Activated CD4-positive, alpha-beta T cell treated with anti-CD3 and anti-CD28 coated beads, Interleukin-2, amount 50 U/mL, for 1 hour (primary cell): ENCODE measurements at places on chromosomes 2 and 18.

GRCh38 chr2:169823996-169824372 is 721 bp downstream of the METTL5 start:
- no peak for DNase-seq

DNA sequence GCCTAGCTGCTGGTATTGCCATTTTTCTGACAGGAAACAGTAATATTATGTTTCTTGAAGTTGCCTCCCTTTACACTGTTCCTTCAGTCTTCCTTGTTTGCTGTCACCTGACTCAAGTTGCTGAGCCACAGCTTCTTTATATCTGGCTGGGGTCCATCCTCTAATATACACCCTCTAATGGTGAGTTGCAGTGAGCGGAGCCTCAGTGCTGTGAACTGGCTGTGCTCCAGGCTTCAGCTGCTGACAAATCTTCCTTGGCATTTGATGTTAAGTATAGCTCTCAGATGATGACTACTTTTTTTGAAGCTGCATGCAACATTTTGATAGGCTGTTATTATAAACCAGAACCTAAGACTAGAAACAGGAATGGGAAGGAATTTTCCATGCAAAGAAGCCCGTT is 366.7 kb downstream of the NUP35 start:
- DNase-seq, result no peak

DNA sequence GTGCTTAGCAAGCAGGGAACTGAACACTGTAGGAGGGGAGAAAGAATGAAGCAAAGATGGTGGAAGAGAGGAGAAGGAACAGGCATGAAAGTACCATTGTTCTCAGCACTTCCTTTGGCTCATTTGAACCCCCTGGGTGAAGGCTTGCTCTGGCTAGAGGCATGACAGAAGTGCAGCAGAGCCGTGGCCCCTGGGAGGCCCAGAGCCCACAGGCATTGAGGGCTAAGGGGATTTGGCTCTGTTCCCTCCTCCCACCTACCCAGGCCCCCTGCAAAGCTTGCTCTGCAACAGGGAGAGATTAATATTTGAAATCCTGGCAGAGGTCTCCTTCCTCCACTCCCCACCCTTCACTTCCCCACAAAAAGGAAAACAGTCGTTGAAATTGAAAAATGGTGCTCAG is 262.6 kb downstream of the CELF4 start:
- DNase-seq, result no peak

DNA sequence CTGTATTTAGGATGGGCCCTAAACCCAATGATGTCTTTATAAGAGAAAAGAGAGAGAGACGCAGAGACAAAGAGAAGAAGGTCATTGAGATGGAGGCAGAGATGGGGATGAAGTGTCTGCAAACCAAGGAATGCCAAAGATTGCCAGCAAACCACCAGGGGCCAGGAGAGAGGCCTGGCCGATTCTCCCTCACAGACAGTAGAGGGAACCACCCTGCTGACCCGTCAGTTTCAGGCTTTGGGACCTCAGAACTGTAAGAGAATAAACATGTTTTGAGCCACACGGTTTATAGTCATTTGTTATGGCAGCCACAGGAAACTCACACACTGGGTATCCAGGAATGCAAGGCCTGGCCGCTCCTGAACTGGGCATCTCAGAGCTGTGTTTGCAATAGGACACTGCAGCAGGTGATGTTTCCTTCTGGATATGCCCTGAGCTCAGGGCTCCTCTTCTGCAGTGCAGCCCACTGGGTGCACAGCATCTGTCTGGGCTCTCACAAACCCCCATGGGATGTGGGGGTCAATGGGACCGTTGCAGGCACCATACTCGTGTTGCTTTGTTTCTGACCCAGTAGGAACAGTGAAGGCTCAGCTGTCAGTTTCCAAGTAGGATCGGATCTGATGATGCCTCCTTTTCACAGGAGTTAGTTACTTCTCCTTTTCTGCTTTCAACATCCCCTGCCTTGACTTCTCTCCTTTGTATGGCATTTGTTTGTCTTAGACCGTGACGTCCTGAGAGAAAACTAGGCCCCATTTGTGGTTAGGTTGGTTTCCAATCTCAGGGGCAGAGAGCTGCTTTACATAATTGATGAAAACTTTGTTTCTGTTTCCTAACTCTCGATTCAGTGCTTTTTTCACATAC is 20.8 kb downstream of the PTPN18 start:
- DNase-seq, result no peak

DNA sequence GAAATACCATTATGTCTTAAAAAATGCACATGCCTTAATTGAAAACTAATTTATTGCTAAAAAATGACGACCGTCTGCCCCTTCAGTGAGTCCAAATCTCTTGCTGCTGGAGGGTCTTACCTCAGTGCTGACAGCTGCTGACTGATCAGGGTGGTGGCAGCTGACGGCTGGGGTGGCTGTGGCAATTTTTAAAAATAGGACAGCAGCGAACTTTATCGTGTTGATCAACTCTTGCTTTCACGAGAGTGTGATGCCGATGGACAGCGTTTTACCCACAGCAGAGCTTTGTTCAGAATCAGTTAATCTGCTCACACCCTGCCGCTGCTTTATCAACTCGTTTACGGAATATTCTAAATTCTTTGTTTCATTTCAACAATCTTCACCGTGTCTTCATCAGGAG is 21.2 kb upstream of the CTDP1 start:
- no peak for DNase-seq

DNA sequence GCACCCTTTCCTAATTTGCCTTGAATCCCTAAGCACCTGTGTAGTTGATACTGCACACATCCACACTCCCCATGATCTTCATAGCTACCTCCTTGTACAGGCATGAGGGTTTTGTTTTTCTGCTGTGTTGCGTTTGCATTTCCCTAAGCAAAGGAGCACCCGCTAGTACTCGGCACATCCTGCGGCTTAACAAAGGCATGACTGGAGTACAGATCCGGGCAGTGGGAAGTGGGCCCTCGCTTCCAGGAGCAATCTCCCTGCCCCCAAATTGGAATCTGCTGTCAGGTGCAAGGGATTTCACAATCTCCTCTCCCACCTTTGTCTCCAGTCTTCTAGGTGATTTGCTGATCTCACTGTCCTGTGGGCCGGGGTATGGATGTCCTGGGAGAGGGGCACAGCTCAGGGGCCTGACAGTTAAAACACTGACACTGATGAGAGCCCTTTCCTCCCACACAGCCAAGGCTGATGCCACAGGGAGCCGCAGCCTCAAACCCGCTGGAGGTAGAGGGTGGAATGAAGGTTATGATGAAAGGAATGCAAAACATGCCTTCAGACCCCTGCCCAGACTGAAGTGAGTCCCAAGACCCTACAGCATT is 98.7 kb upstream of the THOC1 start:
- DNase-seq, result no peak

DNA sequence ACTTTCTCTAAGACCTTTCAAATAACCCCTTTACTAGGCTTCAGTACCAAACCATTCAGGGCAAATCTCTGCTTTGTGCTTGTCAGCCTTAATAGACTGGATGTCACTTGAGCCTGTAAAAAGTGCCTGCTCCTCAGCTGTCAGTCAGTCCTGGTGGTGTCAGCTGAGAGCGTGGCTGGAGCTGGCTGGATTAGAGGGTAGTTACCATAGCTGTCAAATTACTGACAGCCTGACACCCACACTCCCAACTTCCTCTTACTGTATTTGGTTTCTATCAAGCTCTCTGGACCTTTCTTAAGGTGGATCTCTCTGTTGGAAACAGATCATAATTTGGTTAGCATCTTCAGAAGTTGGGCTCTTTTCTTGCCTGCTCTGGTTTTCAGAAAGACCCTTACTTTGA is 371.4 kb upstream of the ATP5MC3 start:
- no peak for DNase-seq

GRCh38 chr2:132797556-132797955 is 127.6 kb upstream of the LYPD1 start:
- no peak for DNase-seq

GRCh38 chr2:151765760-151766410 is 31.6 kb upstream of the NEB start:
- no peak for DNase-seq

- DNase-seq, result no peak
Observed at GRCh38 chr2:75241696-75242095, 42.4 kb upstream of the TACR1 start.

DNA sequence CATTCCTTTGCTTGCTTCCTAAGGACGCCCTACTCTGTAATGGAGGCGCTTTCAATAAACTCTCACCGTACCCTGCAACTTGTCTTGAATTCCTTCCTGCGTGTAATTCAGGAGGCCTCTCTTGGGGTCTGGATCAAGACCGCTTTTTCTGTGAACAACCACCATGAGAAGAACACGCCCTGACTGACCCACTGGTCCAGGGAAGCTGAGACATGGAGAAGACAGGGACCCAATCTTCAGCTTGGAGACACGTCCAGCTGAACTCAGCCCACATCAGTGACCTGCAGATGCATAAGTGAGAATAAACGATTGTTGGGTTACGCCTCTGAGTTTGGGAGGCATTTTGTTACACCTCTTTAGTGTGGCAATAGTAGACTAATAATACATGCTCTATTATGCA is 7.8 kb upstream of the NARS1 start:
- no peak for DNase-seq

DNA sequence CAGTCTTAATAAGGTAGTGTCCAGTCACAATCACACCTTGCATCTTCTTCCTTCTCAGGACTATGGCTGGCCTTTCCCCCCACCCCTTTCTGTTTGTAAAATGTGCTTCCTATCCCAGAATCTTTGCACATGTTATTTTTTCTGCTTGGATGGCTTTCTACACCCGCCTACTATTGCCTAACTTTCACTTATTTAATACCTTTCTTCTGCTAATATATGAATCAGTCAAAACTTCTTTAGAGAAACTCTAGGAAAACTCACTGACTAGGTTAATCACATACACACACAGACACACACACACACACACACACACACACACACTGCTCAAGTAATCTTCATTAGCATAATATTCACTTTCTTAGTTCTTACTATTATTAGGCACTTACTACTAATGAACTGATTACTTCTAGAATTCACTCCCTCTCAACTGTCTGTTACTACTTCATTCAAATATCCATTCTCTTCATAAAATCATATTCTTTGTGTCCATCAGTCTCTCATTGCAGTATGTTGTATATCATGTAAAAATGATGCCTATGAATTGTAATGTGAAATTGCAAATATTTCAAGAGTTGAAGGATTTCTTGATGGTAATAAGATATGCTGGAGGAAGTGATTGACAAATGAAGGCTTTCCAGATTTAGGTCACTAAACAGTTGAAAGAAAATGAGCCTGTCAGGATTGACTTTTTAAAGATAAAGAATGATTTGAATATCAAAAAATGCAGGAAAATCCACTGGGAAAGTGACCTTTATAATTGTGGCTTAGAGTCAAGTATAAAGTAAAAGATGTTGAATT is 51.2 kb downstream of the CLIP4 start:
- DNase-seq, result no peak

DNA sequence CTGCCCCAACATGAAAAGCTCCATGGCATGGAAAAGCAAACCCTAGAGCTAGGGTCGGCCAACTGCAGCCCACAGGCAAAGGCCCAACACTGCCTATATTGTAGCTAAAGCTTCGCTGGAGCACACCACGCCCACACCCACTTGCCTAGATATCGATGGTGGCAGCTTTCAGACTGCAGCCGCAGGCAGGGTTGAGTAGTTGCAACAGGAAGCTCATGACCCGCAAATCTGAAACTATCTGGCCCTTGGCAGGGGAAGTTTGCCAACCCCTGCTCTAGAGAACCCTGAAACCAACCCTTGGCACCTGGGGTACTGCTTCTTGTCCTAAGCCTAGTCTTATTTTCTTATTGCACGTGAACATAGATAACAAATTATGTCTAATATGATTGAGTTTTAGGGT is 250.0 kb downstream of the SOX11 start:
- DNase-seq, result no peak

DNA sequence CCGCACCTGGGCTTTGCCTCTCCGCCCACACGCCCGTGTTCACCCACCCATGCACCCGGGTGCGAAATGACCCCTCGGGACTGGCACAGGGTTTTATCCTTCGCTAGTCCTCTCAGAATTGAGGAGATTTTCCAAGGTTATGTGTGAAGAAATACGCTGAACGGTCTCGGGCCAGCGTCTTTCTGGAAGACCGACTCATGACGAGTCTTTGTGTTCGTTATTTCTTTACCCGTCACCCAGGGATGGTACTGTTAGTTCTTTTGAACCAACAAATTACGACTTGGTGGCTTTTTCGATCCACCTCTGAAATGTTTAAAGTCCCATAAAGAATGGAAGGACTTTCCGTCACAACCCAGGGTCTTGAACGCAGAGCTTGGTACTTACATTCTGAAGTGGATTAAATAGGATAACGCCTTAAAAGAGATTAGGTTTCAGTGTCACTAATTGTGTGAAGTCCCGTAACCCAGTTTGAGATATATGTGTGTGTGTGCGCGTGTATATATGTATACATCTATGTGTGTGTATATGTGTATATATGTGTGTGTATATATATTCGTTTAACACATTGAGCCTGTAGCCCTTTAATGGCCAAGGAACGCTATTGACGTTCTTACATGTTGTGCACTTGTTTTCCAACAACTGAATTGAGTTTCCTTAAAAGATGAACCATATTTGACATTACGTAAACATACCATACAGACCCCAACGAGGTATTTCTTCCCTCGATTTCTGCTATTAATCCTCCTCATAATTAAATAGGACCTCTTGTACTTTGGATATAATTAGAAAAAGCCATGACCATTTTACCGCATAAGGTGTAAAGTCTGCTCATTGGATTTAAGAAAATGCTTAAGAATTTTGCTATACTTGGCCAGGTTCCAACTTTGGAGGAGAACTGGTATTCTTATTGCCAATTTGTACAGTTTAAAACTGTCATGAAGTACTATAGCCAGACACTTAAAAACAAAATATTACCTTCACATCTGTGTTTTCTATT is 889 bp downstream of the ZC3H15 start:
- no peak for DNase-seq

- no peak for DNase-seq
Observed at GRCh38 chr2:98507891-98508708, 63.4 kb downstream of the INPP4A start.

DNA sequence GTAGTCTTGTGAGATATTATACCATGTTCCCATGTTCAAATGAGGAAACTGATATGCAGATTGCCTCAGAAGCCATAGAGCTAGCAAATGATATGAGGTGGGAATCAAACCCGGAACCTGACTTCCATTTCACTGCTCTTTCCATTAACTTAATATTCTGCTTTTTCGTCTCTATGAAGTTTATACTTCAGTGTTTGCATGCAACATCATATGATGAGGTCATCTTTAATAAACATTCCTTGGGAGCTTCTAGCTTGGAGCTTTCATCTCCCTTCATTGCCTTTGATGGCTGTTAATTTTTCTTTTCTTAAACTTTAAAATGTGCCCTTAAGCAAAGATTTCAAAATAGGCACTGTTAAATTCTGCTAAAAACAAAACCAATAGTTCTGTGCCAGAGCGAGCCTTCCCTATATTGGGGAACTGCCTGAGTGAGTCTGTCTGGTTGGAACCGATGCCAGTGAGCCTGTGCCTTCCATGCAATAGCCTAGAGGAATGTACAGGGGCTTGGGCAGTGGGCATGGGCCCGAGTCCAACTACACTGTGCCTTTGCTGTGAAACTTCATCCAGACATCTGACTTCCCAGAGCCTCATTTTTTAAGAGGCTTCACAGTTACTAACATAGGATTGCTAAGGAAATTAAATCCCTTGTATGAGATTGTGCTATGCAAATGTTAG is 91.1 kb upstream of the TMEM200C start:
- DNase-seq, result no peak
